ENCODE measurements at places on chromosomes 4 and X. TPM values are rescaled to one million over a fixed set of nuclear protein-coding genes. Genes with fewer than 3 reads are reported as not detected.

The MAB21L2 gene
- total RNA-seq: not detected

The MMRN1 gene
- total RNA-seq: not detected

The NUP62CL gene
- total RNA-seq: 1.4 TPM

DNA sequence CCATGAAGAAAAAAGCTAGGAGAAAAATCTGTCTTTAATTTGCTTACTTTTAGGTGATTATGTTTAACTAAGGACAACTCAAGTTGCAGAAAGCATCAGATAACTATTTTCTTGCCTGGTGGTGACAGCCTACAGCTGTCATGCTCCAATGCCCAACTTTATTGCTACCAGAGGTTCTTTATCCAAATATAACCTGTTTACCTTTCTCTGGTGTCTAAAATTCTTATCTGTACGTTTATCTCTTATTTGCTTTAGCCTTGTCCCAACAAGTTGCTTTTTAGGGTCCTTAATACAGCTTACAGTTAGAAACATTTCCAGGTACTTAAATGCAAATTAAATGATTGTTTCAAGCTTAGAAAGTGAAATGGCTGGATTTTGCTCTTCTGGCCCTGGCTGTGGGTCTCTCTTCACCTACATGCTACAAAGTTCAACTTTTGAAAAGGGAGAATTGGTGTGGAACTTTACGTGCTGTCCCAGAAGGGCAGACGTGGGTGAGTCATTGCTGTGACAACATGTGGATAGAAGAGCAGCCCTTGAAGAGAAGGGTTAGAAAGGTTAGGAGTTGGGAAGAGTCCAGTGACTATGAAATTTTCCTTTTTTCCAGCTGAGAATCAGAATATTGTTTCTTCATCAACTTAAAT is 60.7 kb downstream of the HPGD start:
- no peak for DNase-seq

DNA sequence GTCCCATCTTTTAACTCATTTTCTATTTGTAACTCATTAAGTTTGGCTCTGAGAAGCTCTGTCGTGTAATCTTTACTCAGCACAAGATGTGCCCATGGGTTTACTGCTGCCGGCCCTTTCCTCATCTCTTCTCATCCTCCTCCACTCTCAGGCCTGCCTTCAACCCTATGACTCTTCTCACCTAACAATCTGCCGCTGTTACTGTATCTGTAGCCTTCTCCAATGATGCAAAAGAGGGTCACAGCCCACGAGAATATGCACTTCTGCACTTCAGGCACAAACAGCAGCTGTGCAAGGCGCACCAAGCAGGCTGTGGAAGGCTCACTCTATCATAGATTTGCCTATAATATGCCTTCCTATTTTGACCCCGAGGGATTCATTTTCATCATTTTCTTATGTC is 546.5 kb upstream of the GALNTL6 start:
- DNase-seq: no peak

DNA sequence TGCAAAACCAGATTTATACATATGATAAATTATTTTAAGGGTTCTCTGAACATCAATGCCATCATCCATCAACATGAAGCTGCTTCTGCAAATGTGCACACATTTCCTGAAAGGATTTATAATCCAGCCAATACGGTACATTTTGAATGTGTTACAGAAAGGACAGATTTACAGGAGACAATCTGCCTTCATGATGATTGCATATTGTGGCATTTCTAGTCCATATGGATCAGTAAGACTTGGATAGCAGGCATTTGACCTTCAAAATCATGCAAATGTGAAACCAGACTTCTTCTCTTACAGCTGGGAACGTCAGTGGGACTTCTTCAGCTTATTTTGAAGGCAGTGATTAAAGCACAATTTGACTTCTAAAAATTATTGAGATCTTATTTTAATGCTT is 217.3 kb upstream of the GK2 start:
- DNase-seq: no peak

- no peak for DNase-seq
Measured at GRCh38 chrX:136199365-136199764, 51.8 kb downstream of the MAP7D3 start.

GRCh38 chr4:114384629-114385028 is 214.0 kb upstream of the UGT8 start:
- no peak for DNase-seq

- no peak for DNase-seq
Measured at GRCh38 chr4:186249785-186250754, 15.9 kb upstream of the F11 start.

Data from activated T-helper 2 cell treated with anti-CD3 and anti-CD28 coated beads, Interferon-gamma antibody, Interleukin-2, Interleukin-4, amounts not matched to agents 10 μg/mL and 5 μg/mL and 100 μg/mL, durations not matched to agents 14 hours and 24 hours and 36 hours (primary cell).